ENCODE measurements at places on chromosomes 7 and 10. TPM values are rescaled to one million over a fixed set of nuclear protein-coding genes. Genes with fewer than 3 reads are reported as not detected.

GRCh38 chr7:12827920-12828319 lies 140.5 kb downstream of the ARL4A start:
- no peak for DNase-seq

DNA sequence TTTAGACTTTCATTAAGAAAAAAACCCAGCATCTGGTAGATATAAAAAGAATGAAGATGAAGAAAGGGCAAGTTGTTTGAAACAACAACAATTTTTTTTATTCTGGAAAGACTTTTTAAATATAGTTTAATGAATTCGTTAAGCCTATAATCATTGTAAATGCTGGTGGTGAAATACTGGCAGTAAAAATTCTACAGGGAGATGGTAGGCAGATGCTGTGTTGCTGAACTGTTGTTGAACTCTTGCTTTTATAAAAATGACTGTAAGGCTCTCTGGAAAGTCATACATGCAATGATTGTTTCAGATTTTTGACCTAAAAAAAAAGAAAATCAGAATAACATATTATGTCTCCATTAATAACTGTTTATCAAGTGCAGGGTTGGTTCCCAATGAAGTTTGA lies 39.0 kb downstream of the SCIN start:
- no peak for DNase-seq

DNA sequence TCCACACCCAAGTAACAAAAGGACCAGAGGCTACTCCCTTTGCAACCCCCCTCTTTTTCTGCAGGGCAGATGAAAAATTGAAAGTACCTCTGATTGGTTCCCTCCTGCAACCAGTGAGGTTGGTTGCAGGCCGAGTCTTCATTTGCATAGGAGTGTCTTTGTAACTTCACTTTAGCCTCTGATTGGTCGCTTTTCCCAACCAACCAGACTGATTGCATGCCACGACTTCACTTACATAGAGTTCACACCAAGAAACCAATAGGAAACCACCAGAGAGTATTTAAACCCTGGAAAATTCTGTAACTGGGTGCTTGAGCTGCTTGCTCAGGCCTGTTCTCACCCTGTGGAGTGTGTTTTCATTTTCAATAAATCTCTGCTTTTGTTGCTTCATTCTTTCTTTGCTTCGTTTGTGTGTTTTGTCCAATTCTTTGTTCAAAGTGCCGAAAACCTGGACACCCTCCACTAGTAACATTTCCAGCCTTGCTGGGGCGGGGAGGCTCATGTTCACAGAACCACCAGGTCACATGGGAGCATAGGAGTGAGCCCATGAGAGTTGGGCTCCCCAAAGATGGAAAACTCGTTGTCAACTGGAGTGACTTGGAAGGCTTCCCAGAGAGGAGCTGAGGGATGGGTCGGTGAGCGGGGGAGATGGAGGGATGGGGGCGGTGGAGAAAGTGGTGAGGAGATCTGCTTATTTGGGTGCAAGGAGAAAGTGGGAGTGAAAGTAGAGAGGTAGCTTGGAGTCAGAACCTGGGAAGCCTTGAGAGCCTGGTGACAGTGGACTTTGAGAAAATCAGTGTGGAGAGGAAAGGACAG lies 223.6 kb downstream of the GFRA1 start:
- no peak for DNase-seq

- DNase-seq = no peak
These were observed 155.0 kb downstream of the CTTNBP2 start for GRCh38 chr7:117718116-117718835.

DNA sequence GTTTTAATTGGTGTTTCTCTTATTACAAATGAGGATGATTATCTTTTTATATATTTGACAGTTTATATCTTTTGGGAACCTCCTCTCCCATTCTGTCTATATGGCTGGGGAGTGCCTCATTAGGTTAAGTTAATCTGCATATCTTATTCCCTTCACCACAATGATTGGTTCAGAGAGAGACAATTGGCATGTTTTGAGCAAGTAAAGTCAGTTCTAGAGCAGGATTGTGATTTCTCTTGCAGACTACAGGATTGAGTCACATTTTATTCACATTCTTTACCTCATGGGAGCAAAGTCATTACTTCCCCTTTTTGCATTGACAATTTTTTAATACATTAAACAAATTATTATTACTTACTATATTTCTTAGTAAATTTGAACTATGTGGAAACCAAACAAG lies 345.6 kb downstream of the MDFIC start:
- no peak for DNase-seq

DNA sequence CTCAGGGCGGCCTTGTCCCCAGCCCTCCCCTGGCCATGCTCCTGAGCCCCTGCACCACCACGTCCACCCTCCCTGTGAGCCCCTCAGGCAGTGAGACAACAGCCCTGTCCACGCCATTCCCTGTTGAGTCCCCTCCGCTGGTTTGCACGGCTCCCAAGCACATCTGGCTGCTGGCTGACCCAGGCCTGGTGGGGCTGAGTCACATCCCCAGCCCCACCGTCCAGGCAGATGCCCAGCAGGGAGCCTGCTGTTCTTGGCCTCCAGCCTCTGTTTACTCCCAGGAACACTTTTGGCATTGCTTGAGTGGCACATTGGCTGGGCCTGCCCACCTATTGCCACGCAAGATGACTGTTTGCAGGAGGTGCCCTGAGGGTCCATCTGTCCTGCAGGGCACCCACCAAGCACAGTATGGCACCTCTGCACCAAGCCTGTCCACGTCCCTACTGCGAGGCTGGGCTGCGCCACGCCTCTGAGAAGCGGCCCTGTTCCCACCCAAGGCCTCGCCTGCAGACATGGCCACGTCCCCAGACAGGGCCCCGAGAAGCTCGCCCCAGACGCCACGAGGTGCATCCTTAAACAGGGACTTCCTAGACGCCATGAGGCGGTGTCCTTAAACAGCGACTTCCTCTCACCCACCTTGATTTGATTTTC lies 48.4 kb upstream of the INPP5A start:
- peak; percentile 33 for DNase-seq

Gene ERCC6
- total RNA-seq = 21.6 TPM

Gene LEP
- 0.30 TPM for total RNA-seq

Gene NAT16
- total RNA-seq = not detected

Gene HTRA1
- total RNA-seq = 104 TPM

Gene HPS6
- total RNA-seq = 12.1 TPM

Gene SPDYE6
- not detected for total RNA-seq

Gene OPALIN
- not detected for total RNA-seq

Gene CRHR2
- 0.57 TPM for total RNA-seq

Gene TRIM73
- total RNA-seq = 1.4 TPM
